ENCODE measurements at places on chromosomes 6 and 20.

DNA sequence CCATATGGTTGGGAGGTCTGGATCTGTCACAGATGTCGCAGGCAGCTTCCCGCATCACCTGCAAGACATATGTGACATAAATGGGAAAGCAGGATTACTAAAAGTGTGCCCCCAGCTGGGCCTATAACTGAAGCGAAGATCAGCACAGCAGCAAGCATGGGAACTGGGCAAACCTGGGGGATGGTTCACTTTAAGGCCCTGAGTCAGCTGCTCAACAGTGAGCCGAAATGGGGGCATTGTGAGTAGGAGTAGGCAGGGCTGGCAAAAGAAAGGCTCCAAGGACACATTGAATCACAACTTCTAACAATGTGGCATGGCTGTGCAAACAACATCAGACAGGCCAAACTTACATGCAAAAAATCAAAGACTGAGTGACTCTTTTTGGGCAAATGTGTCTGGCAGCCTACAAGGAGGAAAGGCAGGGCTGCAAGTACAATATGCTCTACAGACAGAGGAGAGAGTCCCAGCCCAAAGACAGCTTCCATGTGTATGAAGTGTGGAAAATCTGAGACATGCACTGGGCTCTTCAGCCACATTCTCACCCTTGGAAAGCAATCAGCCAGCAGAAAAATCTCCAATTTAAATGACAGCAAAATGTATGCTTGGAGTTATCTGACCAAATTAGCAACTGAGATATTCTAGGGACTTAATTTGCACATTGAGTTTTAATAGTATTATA is 531.0 kb upstream of the MMS22L start:
- DNase-seq, result no peak

DNA sequence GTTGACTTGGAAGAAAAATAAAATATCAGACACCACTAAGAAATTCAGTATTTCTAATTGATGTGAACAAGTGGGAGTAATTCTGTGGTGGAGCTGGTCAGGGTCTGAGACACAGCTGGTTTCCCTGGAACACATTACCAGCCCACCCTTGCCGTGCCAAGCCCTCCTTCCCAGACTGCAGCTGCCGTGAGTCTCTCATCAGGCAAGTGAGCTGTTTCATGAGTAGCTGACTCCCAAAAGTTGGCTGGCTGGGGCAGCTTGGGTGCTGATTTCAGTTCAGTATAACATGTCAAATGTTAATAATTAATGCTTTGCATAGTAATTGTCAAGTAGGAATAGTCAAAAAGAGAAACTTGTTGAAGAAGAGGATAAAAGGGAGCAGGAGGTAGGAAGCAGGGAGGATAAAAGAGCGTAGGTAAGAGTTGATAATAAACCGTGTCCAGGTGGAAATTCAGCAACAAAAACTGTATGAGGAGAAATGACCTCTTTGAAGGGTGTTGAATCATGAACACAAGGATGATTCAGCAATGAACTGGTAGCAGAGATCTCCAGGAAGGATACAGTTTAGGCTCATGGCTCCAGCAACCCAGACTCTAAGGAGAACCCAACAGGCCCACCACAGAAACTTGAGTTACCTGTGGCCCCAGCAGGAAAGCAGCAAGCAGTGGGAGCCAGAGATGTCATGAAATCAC is 110.9 kb upstream of the SSTR4 start:
- no peak for DNase-seq

DNA sequence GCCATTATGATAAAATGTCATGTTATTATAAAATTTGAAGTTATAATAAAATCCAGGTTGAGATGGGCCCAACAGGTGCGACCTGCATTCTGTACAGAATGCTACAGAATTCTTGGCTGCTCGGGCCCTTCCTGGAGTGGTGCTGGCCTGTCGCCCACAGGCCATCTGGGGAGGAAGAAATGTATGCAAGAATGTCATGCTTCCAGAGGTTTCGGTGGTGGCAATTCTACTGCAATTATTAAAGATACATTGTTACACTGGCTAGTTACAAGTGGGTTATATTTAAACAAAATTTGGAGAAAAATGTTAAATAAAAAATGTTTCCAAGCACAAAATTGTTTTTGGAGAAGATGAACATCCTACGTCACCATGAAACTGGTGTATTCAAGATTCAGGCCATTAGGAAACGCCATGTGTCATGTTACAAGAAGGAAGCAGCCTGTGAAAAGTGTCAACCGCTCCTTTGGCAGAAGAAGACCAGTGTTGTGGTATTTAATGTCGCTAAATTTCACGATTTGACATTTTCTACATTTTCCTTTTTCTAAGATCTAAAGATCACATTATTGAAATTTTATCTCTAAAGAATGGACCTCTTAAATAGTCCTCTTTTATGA is 7.1 kb downstream of the RAMACL start:
- no peak for DNase-seq

DNA sequence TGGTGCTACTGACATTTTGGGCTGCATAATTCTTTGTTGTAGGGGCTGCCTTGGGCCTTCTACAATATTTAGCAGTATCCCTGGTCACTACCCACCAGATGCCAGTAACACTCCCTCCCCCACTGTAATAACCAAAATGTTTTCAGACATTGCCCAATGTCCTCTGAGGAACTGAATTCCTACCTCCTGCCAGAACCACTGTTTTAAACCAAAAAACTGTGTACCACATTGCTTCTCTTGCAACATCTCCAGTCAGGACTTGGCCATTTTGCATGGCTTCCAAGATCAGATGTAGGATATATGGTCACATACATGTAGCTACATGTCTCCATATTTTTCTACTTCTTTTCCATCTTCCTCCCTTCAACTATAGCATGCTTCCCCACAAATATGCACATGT is 97.4 kb upstream of the IFNGR1 start:
- no peak for DNase-seq

- no peak for DNase-seq
These were observed 53.3 kb downstream of the PLEKHG1 start for GRCh38 chr6:150652848-150653613.

DNA sequence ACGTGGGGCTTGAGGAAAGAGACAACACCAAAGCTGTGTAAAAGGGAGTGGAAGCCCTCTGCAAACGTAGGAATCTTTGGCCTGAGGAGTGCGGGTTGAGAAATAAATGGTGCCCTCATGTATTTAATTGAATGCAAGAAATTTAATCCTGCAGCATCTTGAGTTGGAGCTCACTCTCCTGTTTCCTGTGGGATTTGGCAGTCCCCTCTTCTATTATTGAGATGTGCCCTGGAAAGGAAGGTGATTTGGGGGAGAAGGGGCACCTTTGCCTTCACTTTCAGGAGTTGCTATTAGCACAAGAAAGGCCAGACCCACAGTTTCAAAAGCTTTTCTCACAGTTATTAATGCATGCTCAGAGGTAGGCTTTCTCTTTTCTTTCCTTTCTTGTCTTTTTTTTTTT is 201.4 kb upstream of the HDDC2 start:
- no peak for DNase-seq

DNA sequence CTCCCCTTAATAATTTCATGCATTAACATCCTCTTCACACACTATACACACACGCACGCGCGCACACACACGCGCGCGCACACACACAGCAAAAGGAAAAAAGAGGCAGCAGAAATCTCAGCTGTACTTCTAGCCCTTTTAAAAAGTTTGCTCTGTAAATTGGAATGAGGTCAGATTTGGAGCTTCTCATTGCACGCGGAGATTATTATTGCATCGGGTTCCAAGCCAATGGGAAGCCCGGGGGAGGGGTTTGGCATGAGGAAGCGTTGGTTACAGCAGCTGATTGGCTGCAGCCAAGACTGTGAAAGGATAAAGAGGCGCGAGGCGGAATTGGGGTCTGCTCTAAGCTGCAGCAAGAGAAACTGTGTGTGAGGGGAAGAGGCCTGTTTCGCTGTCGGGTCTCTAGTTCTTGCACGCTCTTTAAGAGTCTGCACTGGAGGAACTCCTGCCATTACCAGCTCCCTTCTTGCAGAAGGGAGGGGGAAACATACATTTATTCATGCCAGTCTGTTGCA is at the start of gene SOX4:
Gene SOX4, plus strand, starts transcription at position 340 of the 515 bp plus-strand sequence. CDS start 784 bp downstream, outside the sequence.
- peak; percentile 88 for DNase-seq

- no peak for DNase-seq
These were observed 51.7 kb upstream of the HINT3 start for GRCh38 chr6:125904871-125905270.

GRCh38 chr6:39590871-39591393 is 134.3 kb downstream of the KIF6 start:
- no peak for DNase-seq

DNA sequence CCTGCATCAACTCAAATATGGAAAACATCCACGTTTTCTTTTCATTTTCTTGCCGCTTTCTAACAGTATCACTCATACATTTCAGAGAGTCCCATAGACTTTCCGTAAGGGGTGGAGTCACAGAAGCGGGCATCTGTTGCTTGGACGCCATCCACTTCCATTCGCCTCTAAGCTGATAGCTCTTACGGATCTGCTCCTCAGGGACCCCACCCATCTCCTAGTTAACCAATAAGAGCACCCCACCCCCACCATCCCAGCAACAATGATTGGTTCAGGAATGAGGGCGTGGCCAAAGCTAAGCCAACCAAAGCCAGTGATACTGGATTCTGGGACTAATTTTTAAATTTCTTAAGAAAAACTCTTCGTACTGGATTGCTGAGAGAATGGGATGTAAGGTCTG is 42.4 kb downstream of the SLC2A10 start:
- no peak for DNase-seq

DNA sequence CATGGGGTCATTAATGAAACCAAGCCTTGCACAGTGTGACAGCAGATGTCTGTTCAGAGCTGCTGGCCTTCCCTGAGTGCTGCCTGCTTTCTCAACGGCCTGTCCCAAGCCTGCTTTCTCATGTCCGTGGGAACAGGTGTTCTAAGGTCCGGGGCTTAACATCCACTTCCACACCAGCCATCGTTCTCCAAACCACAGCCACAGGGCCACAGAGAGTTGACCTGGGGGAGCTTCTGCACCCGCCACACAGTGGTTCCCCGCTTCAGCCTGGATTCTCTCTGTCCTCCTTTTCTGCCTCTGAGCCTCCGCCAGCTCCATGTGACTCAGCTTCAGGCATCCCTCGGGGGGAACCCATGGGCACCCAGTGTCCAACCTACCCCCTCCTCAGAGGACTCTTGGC is 26.9 kb upstream of the PPP1R3G start:
- DNase-seq, result no peak

GRCh38 chr6:98686008-98686601 is 148.3 kb upstream of the POU3F2 start:
- DNase-seq, result no peak
